Spinal cord (tissue), 10 donors: ENCODE measurements at places on chromosomes 4 and X.

DNA sequence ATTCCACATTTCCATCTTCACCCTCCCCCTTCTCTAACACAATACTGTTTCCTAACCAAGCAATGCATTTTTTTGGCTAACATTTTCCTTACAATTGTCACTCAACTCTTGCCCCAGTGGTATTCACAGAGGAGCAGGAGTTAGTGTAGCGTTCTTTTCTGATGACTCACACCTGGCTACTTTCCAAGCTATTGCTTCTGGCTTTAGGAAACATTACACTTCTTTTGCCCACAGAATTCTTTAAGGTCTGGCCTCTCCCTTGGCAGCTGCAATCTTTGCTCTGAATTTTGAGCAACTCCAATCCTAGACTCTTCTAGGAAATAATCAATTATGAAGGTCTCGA lies 27.5 kb upstream of the PDGFC start:
- peak; percentile 77 for DNase-seq

- no peak for DNase-seq
Measured at GRCh38 chr4:168712316-168712890, 215.6 kb downstream of the PALLD start.

DNA sequence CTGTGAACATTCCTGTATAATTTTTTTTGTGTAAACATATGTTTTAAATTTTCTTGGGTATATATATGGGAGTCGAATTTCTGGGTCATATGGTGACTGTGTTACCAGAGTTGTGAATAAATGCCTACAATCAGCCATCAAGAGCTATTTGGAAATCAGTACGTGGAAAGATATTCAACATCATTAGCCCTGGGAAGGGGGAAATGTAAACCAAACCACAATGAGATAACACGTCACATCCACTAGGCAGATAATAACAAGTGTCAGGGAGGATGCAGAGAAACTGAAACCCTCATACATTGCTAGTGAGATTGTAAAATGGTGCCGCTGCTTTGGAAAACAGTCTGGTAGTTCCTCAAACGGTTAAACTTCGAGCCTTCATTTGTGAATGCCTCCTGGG lies 43.9 kb downstream of the LUZP4 start:
- no peak for DNase-seq

DNA sequence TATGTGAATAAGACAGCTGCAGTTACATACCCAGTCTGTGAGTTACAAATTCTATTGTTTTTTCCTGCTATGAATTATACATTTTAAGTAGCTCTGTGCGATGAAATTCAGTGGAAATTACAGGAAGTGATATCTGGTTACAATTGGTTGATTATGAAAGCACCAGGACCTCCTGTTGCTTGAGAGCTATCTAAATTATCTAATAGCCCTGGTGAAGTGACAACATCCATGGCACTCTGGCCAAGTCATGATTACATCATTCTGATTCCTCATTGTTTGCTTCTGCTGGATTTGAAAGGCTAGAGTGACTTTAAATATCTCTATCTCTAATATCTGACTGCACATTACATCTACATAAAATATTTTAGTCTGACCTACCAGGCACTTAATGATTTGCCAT lies 515.0 kb downstream of the CFAP47 start:
- DNase-seq = no peak

- no peak for DNase-seq
Measured at GRCh38 chr4:137524725-137525369, 7.4 kb downstream of the PCDH18 start.

GRCh38 chr4:10186228-10187214 lies 69.9 kb upstream of the WDR1 start:
- no peak for DNase-seq

DNA sequence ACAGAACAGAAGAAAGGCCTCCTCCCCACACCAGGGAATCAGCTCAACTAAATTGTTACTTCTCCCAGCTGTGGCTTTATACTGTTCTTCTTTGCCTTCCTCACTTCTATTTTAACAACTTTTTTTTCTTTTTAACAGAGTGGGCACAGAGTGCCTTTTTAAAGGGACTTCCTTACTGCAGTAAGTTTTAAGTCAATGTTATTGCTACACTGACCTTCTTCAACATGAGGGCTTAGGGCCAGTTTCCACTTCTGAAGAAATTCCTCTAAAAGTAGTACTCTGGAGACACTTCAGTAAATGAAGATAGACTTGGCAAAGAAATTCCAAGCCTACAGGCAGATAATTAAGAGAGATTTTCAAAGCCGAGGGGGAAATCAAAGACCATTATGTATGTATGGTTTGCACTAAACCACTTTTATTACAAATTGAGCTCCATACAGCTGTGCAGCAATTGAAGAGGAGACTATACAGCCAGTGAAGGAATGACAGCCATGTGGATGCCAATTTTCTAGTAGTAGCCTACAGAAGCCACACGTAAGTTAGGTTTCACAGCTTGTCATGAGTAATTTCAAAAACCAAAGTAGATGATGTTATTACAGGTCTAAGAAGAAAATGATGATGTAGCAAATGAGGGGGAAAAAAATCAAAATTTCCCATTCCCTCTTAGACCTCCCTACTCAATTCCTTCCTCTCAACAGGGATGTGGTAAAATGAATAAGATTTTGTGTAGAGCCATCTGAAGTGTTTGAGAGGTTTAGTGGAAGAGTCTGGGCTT lies 36.9 kb upstream of the RASGEF1B start:
- DNase-seq = no peak

- no peak for DNase-seq
Measured at GRCh38 chrX:8783097-8783713, 18.0 kb downstream of the FAM9A start.

GRCh38 chrX:34401411-34401810 lies 255.7 kb downstream of the TMEM47 start:
- no peak for DNase-seq

DNA sequence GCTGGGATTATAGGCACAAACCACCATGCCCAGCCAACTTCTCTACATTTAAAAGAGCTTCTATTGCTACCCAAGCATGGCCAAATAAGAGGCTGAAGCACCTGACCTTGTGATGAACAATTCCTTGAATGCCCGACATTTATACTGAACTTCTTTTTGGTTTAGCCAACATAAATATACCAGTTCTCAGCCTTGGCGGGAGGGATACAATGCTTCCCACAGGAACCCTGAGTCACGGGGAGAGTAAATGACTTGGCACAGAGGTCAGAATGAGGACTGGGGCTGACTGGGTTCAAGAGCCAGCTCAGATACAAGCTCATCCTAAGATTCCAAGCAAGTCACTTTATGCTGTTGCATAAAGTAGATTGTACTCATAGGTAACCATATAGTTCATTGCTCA lies 6.1 kb downstream of the HOPX start:
- no peak for DNase-seq

DNA sequence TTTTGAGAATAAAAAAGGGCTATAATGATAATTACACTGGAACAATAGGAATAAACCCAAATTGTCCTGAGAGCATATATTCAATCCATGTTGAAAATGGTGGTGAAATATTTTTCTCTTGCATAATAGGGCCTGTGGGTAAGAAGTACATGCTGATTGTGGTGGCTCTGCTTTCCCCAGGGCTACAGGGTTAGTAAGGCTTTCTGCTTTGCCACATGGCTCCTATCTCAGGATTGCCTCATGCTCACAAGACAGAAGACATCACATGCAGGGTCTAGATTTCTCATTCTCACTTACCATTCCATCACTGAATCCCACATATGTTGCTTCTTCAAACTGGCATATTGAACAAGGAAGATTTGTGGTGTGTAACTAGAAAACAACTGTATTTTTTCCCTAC lies 12.4 kb upstream of the VEGFC start:
- DNase-seq = no peak

DNA sequence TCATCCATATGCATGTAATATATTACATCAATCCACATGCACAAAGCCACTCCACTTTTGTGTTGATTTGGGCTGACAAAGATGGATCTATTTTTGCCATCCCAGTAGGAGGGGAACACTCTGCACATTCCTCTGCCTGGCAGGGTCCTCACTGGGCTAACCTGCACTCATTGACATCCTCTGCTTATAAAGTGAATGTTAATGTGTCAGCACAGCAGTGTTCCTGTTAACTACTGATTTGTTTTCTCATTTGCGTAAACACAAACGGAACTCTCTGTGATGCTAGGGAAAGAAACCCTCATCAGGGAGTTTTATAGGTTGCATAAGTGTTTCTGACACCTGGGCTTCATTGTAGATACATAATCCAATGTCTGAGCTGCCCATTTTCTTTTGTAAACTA lies 826.0 kb downstream of the RAB28 start:
- DNase-seq = no peak

DNA sequence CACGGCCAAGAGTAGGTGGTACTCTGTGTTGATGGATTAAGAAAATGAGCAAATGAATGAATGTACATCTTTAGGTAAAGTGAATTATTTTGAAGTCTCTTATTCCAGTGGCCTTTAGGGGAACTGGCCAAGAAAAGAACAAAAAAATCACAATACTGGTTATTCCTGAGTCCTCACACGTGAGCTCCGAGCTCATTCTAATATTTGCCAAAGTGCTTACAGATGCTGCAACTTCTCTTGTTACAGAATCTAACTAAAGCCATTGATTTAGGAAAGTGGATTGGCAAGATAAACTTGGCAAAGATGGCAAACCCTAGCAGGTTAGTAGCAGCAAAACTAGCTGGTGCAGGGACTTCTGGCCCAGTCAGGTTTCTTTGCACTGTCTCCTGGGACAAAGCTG lies 37.6 kb downstream of the IDS start:
- DNase-seq = no peak

GRCh38 chr4:75345423-75345822 lies 168.8 kb downstream of the RCHY1 start:
- peak; percentile 74 for DNase-seq

DNA sequence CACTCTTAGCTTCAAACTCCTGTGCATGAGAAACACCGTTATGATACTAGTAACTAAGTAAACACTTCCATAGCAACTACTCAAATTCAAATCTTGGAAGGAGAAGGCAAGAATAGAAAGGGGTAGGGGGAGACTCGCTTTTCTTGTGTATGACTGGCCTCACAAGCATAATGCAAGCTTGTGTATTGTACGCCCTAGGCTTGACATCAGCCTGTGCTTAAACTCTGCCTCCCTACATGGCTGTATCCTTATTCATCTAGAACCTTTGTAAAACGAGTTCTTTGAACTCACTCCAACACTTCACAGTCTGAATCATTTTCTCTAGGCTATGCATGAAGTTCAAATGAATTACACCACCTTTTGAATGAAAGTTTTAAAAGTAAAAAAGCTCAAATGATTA lies 1071.2 kb upstream of the ADGRL3 start:
- no peak for DNase-seq

- no peak for DNase-seq
Measured at GRCh38 chrX:44997888-44998287, 124.9 kb downstream of the KDM6A start.

DNA sequence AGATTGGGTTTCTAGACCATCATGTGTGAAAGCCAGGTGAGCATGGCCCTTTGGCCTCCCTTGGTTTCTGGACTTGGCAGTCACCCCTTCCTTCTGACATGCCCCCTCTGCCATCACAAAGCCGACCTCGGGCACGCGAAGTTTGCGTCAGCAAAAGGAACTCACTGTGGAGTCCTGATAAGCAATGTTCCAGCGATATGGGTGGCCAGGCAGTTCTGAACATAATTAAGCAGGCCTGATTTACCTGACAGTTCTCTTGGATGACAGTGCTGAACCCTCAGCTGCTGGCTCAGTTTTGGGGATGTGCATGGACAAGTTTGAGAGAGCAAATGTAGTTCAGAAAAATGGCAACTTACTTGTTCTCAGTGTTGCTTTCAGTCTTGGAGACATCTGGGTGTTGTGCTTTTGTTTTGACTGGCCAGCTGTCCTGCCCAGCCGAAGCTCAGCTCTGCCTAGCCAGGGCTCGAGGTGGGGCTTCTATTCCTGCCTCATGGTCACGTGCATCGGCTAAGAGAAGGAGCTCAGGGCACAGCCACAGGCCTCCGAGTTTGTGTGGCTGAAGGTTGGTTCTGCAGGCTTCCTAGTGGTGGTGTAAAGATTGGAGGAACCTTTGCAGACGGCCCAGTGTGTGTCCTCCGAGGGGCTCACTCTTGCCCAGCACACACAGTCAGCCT lies 78.3 kb downstream of the CLDN34 start:
- no peak for DNase-seq

- no peak for DNase-seq
Measured at GRCh38 chr4:81509191-81509590, 37.5 kb upstream of the RASGEF1B start.

DNA sequence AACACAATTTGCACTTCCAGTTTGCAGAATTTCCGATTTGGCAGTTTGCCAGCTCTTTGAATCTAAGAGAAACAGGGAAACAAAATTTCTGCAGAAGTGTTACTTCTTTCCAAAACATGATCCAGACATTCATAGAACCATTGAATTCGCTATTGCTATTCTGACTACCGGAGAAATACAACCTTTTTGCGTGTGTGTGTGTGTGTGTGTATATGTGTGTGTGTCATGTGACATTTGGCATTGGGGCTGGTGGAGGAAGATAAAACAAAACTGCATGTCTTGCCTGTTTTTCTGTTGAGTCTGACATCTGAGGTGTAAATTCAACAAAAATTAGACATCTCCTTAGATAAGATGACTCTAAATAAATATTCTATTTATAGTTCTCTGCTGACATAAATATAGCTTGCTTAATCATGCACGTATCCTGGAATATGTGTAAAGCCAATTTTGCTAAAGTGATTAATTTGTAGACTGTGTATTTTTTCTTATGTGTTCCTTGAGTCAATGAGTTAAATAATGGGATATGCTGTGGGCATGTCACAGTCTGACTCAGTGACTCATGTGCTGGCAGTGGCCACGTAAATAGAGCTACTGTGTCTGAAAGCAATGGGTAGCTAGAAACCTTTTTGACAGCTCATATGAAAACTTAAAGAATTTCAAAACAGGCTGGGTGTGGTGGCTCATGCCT lies 98.9 kb downstream of the HPGD start:
- peak; percentile 68 for DNase-seq

GRCh38 chrX:96410927-96411326 lies 273.7 kb upstream of the DIAPH2 start:
- no peak for DNase-seq

DNA sequence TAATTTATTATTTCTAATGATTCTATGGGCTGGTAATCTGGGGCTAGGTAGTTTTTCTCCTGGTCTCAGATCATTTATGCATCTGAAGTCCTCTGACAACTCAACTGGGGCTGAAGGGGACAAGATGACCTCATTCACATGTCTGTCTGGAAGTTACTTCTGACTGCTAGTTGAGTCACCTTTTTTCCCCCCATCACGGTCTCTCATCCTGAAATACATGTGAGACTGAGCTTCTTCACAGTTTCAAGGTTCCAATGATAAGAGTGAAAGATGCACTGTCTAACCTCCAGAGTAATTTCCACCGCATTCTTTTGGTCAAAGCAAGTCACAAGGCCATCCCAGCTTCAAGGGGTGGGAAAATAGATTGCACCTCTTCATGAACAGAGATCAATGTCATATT lies 356.7 kb upstream of the RPS6KA3 start:
- no peak for DNase-seq

DNA sequence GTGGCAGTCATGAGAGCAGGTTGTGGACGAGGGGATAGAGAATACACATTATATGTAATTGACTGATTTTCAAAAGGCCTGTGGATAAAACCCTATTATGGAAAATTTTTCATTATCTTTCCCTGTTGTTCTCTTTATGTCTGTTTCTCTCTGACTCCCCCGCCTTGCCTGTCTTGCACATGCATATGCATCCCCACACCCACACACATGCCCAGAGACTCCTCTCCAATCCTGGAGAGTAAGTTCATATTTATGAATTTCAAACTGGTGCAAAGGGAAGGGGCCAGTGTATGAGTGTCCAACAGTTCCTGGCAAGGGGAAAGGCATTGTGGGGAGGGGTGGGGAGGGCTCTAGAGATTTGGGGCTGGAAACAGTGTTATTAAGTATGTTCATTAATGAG lies 60.8 kb upstream of the ARHGAP36 start:
- no peak for DNase-seq

- DNase-seq = no peak
Measured at GRCh38 chr4:40502934-40503333, 126.7 kb downstream of the RBM47 start.
